ENCODE measurements at places on chromosomes 4 and X.

DNA sequence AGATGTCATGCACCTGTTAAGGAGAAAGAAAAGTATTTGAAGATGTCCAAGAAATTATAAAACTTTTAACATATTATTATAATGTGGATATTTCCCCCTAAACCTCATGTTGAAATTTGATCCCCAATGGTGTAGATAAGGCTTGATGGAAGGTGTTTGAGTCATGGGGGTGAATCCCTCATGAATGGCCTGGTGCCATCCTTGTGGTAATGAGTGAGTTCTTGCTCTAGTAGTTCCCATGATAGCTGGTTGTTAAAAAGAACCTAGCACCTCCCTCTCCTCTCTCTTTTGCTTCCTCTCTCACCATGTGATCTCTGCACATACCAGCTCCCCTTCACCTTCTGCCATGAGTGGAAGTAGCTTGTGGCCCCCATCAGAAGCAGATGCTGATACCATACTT, 176.6 kb upstream of the NR3C2 start:
- no peak for DNase-seq

DNA sequence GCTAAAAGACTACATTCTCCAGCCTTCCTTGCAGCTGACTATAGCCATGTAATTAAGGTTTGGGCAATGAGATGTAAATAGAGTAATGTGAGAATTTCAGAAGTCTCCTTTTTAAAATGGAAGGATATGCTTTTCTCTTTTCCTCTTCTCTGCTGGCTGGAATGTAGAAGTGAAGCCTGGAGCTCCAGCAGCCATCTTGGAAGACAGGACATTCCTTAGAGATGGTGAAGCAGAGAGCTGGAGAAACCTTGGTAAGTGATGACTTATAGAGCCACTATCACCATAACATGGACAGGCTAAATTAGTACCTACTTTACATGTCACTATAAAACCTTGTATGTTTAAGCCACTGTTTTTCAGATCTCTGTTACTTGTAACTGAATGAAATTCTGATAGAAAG, 48.0 kb downstream of the RASL11B start:
- no peak for DNase-seq

- no peak for DNase-seq
Measured at GRCh38 chrX:36160081-36160480, 240.5 kb downstream of the CFAP47 start.

DNA sequence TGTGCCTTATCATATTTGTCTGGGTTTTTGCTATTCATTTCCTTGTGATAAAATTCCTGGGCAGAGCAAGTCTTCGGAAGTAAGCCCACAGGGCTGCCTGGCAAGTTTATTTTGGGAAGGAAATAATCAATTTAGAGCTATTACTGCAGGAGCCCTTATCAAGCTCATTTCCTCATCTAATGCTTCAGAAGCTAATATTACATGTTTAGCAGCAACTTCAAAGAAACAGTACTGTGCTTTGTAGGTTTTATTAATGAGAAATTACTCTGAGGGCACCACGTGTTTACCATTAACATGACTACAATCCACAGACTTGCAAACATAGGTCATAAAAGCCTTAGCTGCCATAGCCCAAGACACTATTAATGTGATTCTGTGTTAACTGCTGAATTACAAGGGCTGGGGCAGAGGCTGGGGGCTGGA, 540.0 kb downstream of the SPRY1 start:
- DNase-seq, result no peak

DNA sequence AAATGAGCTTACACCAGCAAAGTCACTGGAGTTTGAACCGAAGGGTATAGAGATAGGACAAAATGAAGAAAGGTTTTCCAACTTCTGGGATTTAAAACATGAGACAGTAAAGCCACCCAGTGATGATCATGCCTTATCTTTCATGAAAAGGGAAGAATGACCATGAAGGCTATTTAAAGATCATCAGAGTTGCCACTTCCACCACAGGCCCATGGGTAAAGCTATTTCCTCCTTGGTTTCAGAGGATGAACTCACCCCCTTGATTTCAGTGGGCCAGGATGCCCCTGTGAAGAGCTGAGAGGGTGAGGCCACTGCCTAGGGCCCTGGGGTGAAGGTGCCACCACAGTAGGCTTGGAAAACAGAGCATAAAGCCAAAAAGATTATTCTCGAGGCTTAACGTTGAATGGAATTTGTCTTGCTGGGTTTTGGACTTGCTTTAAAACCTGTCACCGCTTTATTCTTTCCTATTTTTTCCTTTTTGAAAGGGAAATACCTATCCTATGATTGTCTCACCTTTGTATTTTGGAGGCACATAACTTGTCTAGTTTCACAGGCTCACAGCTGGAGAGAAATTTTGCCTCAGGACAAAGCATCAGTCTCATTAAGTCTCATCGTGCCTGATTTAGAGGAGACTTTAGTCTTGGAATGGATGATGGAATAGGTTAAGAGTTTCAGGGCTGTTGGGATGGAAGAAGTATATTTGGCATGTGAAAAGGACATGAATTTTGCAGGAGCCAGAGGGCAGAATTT, 254.0 kb downstream of the SNCA start:
- no peak for DNase-seq

DNA sequence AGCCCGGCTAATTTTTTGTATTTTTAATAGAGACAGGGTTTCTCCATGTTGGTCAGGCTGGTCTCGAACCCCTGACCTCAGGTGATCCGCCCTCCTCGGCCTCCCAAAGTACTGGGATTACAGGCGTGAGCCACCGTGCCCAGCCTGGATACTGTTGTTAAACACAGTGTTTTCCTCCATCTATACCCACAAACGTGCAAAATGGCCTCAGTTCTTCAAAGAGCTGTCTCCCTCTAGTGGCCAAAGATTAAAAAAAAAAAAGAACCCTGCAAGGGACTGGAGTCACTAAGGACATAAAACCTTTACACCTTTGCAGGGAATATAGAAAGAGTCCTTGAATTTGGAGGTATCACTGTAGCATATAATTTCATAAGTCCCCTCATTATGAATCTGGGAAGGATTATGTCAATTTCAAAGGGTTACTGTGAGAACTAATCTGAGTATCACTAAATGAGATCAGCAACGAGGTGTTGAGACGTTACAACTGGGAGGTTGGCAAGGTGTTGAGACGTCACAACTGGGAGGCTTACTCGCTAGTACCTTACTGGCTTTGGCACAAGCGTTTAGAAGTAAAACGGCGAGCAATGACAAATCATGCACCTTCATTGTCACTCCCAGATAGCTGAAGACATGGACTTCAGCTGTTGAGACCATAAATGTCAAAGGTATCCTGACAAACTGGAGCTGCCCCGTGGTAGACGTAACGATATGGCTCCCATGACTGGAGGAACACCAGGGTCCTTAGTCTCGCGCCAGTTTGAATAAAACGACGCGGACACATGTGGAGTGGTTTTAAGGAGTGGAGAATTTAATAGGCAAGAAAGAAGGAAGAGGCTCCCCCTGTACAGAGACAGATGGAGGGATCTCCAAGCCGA, 33.4 kb upstream of the ENPP6 start:
- DNase-seq, result peak; percentile 42

GRCh38 chr4:80646061-80646460, 310.5 kb downstream of the CFAP299 start:
- DNase-seq, result no peak

DNA sequence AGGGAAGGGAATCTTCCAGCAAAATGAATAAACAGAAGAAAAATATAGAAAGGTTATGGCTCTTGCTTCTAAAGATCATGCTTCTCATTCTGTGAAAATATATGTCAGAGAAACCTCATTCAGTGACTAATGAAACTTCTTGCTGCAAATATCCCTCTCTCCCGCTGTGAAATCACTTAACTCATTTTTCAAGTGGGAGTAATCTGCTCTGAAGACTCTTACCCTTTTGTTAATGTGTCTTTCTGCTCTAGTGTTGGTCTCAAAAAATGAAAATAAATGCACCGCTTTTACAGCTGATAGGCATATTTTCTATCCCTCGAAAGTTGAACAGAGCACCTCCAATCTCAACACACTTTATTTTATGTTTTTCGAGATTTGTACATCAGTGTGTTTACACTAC, 252.3 kb downstream of the NLGN4X start:
- DNase-seq, result no peak

- DNase-seq, result no peak
Measured at GRCh38 chrX:136260776-136261175, 9.6 kb upstream of the MAP7D3 start.

DNA sequence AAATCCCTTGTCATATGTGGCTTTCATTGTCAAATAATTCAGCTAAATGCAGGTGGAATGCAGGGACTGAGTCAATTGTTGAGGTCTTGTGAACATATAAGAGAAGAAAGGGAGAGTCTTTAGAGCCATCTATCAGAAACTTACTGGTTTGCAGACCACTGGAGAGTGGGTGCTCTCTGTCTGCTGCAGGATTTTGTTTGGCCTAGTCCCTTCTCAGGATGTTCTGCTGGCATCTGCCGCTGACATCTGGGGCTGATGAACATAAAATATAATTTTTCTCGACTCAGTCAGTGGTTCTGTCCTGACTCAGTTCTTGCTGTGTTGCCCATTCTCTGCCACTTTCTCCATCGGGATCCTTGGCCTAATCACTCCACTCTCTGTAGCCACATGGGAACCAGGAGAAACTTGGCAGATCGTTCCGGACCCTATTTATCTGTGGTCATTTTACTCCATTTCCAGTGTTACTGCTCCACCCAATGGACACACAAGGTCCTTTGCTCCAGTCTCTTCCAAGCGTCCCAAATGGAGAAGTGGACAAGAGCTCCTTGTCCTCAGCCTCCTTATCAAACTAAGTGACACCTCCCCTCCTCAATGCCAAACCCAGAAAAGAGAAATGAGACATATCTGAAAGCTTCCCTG, 436.2 kb downstream of the FAT4 start:
- no peak for DNase-seq

All from DND-41 (cell line).